T-cell (primary cell): ENCODE measurements at places on chromosomes 7 and 10. TPM values are rescaled to one million over a fixed set of nuclear protein-coding genes. Genes with fewer than 3 reads are reported as not detected.

GDF10 gene
- 0.20 TPM for total RNA-seq

GSTO1 gene
- total RNA-seq: 46.2 TPM

ASB4 gene
- total RNA-seq: not detected

FGFBP3 gene
- total RNA-seq: 5.9 TPM

- no peak overlapping the region for H3K27ac ChIP-seq
- peaks cover 39% of the 10 kb centered on the region for H3K4me1 ChIP-seq
- no peaks in the 10 kb centered on the region for H3K36me3 ChIP-seq
- peaks cover 80% of the 10 kb centered on the region for H3K27me3 ChIP-seq
- peak overlapping the region; percentile 35 for H3K4me3 ChIP-seq
These were observed 3.7 kb downstream of the ELOVL3 start for GRCh38 chr10:102229810-102230263.

GRCh38 chr10:48798481-48799254 is 114.0 kb downstream of the WDFY4 start:
- no peaks in the 10 kb centered on the region for H3K27me3 ChIP-seq
- H3K4me3 ChIP-seq: no peak overlapping the region
- DNase-seq: no peak
- H3K36me3 ChIP-seq: no peaks in the 10 kb centered on the region
- no peak overlapping the region for H3K27ac ChIP-seq

DNA sequence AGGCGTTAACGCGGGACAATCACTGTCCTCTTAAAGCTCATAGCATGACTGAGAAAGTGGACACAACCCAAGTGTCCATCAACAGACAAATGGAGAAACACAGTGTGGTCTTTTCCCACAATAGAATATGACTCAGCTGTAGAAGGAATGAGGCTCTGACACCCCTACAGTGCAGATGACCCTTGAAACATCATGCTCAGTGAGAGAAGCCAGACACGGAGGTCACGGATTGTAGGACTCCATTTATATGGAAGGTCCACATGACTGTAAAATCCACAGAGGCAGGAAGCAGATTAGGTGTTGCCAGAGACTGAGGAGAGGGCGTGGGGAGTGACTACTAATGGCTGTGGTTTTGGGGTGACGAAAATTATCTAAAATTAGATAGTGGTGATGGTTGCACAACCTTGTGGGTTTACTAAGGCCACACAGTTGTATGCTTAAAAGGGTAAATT is 6.1 kb upstream of the NCAPG2 start:
- no peaks in the 10 kb centered on the region for H3K36me3 ChIP-seq
- no peak for DNase-seq
- no peak overlapping the region for H3K27ac ChIP-seq
- H3K4me1 ChIP-seq: no peaks in the 10 kb centered on the region

- H3K27ac ChIP-seq: peak overlapping the region; percentile 37
- no peaks in the 10 kb centered on the region for H3K27me3 ChIP-seq
- peaks cover 41% of the 10 kb centered on the region for H3K4me1 ChIP-seq
- H3K4me3 ChIP-seq: no peak overlapping the region
- DNase-seq: no peak
- no peaks in the 10 kb centered on the region for H3K36me3 ChIP-seq
These were observed 27.9 kb downstream of the MTURN start for GRCh38 chr7:30162622-30163124.

DNA sequence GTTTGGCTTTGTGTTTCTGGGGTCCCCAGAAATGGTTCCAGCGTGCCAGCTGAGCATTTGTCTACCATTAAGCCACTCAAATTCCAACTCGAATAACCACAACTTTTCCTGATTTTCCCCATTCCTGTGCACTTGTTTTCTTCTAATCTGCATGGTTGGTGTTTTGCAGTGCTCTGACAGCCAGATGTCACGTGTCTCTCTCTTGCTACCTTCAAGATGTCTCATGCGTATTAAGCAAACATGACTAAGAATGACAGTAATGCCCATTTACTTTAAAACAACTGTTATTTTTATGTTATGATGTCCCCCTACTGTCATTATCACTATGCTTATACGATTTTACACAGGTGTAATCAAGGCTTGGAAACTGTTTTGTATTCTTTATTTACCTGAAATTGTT is 35.2 kb upstream of the MXI1 start:
- peaks cover 65% of the 10 kb centered on the region for H3K27me3 ChIP-seq
- no peak overlapping the region for H3K27ac ChIP-seq
- no peak overlapping the region for H3K4me3 ChIP-seq
- peaks cover 19% of the 10 kb centered on the region for H3K4me1 ChIP-seq
- no peaks in the 10 kb centered on the region for H3K36me3 ChIP-seq
- no peak for DNase-seq

DNA sequence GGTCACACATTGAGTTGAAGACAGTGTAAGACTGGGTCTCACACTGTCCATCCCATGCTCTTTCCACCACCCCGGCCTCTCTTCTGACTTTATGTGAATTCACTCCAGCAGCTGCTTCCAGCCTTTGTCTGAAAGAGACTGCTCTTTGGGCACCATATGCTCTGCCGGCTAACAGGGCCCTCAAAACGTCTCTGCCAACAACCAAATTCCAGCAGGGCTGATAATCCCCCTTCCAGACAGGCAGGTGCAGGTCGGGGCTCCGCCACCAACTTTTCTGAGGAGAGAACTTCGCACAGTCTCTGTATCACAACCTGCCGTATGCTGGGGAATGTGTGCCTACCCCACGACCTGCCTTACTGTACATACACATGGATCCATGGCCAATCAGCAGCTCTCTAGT is 64.3 kb downstream of the PLXNA4 start:
- no peak overlapping the region for H3K27ac ChIP-seq
- H3K36me3 ChIP-seq: no peaks in the 10 kb centered on the region
- peaks cover 4% of the 10 kb centered on the region for H3K4me1 ChIP-seq
